Muscle of leg (tissue), 16 donors: ENCODE measurements at places on chromosomes 2 and 18.

DNA sequence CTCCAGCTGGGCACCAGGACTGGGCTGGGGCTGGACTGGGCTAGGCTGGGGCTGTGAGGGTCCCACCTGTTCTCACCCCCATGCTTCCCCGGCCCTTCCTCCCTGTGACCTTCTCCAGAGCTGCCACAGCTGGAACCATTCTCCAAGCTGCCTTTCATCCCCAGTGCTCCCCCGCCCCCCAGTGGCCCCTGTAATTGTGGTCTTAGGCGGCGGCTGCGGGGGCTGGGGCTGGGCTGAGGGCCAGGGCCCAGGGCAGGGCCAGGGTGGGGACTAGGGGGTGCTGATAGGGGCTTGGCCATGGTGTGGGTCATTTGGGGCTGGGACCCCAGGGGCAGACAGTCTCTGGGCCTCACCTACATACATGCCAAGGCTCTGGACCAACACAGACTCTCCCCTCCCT is 2.8 kb upstream of the WNT10A start:
- DNase-seq = no peak

GRCh38 chr18:31438402-31438801 is 9.1 kb upstream of the DSG3 start:
- DNase-seq = no peak

GRCh38 chr18:65706646-65707045 is 44.2 kb upstream of the CDH7 start:
- no peak for DNase-seq

GRCh38 chr18:12408247-12408869 is 629 bp downstream of the PRELID3A start:
- DNase-seq = no peak

DNA sequence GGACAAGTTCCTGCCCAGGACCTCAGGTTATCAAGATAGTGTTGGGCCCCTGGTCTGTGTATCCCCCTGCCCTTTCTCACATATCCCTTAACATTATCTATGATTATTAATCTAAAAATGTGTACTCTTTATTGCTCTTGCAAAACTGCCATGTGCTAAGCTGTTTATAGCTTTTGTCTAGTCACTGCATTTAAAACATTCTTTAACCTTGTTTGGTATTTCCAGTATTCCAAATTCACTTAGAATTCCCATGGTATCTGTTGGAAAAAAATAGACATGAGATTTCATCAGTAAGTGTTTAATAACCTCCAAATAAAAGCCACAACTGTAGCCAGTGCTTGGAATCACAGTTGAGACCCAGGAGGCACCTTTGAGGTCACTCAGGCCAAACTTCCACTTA is 16.2 kb upstream of the GLS start:
- DNase-seq = peak; percentile 48
